Progenitor cell of endocrine pancreas (in vitro differentiated cells): ENCODE measurements at places on chromosomes 2 and 18.

DNA sequence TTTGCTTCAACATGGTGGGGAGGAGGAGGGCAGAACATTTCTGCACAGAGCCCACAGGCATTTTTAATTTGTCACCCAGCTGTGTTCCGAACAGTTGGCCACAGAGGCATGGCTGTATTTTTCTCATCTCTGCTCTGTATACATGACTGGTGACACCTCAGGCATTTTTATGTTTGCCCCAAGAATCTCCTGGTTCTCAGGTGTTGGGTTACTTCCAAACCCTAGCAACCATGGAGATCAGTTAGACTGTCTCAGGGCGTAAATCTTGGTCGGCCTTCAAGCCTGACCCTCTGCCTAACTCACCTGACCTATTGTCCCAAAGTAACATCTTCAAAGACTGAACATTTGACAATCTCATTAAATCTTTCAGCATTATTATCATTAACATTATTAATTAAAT lies 100.0 kb downstream of the ABCA12 start:
- DNase-seq, result no peak

GRCh38 chr2:184877909-184878308 lies 279.6 kb downstream of the ZNF804A start:
- no peak for DNase-seq

DNA sequence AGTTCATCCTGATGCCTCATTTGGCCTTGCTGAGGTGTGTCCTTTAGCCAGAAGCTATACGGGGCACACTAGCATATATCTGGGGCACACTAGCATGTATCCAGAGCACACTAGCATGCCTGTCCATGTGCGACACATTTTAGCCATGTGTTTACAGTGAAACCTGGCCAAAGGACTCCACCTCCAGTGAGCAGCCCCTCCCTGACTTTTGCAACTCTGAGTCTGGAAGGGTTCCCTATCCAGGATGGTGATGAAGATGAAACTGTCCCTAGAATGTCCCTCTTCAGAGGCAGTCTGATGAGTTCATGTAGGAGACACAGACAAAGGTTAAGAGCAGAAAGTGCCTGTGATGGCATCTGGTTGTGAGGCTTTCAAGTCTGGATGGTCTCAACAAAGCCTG lies 61.4 kb upstream of the LGALSL start:
- no peak for DNase-seq

DNA sequence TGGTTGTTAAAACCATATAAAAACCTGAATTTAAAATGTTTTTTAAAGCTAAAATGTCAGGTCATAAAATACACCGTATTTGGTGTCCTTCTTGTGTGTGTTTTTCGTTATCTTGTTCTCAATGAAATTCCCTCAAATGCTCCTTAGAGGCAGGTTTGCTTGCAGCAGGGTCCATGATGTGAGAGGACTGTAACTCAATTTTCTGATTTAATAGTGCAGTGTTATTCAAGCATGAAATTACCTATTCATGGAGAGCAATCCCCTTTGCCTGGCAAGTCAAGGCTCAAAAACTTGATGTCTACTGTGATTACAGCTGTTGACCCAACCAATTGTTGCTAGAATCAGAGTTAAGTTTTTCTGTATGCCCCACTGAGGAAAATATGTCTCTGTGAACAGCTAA lies 318.2 kb downstream of the GALNT13 start:
- no peak for DNase-seq

DNA sequence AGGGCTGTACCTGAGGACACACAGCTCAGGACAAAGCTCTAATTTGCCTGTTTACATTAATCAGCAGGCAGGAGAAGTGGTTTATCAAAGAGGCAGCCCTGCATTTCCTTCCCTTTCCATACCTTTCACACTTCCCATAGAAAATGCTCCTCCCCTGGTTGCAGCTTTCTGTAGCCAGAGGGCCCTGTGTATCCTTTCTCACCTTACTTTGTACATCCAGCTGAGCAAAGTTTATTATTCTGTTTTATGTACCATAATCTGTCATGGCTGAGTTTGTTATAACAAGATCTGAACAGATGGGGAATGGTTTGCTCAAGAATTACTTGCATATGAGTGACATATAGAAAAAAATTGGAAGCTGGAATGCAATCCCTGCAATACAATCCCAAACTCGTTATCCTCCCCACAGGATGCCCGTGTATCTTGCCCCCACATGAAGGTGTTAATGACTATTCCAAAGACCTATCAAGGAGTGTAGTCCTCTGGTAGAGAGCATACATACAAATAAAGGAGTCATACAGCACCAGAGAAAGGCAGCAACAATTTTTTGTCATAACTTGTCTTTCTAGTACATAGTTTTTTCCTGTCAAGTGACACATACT lies 1025.8 kb upstream of the KLHL29 start:
- DNase-seq, result no peak

DNA sequence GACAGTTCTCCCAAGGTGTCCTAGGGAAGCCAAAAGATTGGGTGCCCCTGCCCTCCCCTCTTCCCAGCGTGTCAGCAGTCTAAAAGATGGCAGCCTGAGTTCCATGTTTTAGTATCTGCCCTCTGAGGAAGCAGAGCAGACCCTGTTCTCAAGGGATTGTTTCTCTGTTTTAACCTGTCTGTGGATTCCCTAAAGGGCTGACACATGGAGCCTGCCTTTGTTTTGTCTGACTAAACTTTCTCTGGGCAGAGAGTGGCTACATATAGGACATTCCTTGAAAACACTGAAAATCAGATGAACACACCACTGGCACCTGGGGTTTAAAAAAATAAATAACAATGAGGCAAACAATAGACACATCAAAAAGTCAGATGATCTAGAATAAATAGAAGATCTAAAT lies 337.6 kb downstream of the KIAA1328 start:
- DNase-seq, result no peak

- no peak for DNase-seq
These were observed 137.0 kb upstream of the ZNF236 start for GRCh38 chr18:76685402-76685801.

DNA sequence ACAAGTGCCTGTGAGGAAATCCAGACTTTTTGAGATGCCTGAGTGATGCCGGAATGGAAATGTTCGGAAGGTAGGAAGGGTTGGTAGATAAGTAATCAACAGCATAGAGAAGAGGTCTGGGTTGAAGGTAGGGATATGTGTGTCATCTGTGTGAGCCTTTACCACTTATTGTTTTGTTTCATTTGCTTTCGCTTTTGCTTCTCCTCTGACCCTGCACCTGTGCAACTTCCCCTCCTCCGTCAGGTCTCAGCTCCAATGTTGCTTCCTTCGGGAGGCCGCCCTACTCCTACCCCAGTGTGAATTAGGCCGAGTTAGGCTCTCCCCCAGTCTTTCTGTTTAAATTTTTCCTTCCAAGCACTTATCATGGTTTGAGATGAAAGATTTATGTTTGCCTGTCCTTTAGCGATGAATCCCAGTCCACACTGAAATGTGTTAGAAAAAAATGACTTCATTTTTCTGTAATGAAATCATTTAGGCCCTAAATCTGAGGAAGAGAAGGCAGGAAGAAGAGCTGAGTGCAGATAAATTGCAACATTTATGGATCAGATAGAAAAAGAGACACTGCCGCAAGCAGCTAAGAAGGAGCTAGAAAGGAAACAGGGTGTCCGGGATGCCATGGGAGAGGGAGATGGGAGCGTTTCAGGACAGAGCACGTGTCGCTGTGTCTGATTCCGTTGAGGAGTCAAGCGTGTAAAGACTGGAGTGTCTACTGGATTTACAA lies 139.6 kb upstream of the PELI1 start:
- no peak for DNase-seq

DNA sequence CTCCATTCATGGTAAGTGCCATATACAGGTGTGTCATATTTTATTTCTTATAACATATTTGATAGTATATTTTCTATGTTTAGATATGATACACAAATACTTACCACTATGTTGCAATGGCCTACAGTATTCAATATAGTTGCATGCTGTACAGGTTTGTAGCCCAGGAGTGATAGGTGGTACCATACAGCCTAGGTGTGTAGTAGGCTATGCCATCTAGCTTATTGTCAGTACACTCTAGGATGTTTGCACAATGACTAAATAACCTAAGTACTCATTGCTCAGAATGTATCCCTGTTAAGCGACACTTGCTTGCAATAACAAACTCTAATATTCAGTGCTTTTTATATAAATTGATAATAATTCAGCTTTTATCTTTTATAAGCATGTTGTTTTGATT lies 563.1 kb upstream of the LINC00305 start:
- no peak for DNase-seq

DNA sequence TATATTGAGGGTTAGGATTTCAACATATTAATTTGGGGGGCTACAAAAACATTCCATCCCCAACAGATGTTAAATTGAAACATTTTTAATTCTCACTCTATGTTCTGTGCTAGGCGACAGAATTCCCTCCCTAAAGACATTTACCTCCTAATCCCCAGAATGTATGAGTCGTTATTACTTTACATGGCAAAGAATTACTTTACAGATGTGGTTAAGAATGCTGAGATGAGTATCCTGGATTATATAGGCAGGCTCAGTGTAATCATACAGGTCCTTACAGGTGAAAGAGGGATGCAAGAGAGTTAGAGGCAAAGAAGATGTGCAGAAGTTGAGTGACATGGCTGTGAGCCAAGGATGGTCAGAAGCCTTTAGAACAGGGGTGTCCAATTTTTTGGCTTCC lies 974.1 kb upstream of the ACVR2A start:
- DNase-seq, result no peak

DNA sequence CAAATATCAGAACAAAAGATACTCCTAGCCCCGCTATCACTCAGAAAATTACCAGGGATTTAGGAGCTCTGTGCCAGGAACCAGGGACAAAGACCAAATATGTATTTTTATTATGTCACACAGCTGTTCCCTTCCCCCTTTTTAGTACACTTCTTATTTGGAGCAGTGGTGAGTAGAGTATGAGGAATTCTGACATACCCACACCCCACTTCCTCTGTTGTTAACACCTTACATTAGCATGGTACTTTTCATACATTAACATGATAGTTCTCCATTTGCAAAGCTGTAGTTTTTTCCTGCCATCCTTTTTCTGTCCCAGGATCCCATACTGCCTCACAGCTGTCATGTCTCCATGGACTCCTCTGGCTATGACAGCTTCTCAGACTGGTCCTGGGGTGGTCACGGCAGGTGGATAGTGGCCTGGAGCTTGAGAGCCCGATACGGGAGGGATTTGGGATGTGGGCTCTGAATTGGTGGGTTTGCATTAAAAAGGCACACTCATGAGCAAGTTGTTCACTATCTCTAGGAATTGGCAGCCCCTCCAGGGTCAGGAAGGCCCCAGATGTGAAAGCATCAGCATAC lies 100.2 kb downstream of the SH3RF3 start:
- no peak for DNase-seq

DNA sequence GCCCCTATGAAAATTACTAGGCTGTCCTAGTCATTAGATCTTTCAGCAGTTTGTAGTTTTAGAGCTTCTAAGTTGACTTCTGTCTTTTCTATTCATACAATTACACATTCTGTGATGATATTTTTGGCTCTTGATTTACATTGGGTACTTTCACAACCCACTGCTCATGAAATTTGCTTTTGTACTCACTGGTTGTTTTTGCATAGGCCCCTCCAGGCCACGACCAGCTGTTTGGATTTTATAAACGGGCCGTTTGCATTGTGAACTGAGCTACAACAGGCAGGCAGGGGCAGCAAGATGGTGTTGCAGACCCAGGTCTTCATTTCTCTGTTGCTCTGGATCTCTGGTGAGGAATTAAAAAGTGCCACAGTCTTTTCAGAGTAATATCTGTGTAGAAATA lies 193.8 kb downstream of the RPIA start:
- no peak for DNase-seq

DNA sequence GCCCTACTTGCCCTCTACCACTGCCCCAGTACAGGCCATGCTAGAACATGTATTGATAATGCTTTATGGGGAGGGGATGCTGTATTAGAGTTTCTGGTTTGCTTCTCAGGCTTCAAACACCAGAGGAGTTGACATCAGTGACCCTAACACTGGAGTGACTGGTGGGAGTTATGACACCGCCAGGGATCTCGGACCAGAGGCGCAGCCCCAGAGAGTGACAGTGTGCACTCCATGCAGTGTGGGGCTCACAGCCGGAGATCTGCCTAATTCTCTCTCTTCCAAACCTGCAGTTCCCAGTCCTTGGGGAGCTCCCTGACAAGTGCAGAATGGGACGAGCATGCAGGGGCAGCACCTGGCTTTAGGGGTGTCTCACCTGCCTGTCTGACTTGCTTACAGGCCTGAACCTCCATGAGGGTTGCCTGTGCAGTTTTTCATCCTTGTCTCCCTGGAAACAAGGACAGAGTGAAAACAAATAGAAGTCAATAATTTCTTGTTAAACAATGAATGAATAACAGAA lies 244.9 kb upstream of the MYT1L start:
- DNase-seq, result no peak

GRCh38 chr2:85145116-85145820 lies 12.1 kb downstream of the TCF7L1 start:
- no peak for DNase-seq

DNA sequence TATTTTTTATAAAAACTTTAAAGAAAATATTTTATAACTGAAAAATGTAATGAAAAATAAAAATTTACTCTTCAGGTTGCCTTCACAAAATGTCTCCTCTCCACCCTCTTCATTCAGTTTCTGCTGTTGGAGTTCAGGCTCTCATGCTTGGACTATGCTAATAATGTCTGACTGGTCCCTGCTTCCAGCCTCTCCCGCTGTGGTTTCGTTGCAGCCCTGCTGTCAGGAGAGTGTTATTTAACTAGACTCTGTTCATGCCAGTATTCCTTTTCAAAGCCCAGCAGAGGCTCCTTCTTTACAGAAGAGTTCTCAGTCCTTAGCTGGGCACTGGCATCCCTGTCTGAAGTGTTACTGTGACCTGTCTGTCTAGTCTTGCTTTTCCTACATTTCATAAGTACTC lies 40.4 kb downstream of the CLIP4 start:
- DNase-seq, result no peak

DNA sequence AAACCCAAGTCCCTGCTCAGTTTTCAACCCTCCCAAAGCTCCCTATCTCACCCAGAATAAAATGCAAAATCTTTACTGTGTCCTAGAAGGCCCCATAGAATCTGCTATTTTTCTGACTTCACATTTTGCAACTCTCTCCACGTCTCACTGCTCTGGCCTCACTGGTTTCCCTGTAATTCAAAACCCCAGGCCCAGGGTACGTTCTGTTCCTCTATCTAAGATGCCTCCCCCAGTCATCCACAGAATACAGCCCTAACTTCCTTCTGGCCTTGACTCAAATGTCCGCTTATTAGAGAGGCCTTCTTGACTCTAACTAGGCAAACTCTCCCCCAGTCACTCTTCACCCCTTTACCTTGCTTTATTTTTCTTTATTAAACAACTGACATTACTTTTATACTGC lies 42.0 kb downstream of the FAM161A start:
- DNase-seq, result no peak

- DNase-seq, result no peak
These were observed 159.6 kb upstream of the SMAD2 start for GRCh38 chr18:48090021-48090420.

DNA sequence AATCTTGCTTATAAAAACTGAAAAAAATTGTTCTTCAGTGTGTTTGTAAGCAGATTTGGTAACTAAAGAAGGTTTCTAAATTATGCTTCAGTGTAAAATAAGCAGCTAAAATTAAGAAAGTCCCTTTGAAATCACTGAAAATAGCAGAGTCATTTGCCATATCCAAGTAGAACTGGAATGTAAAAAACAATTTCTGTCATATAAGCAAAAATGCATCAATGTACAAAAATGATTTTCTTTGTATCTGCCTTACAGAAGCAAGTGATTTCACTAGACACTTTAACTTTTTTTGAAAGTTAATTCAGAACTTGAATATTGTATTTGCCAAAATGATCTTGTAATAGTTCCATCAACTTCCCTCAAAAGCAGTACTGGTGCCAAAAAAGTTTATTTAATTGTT lies 121.7 kb upstream of the CD226 start:
- no peak for DNase-seq
